ENCODE measurements at places on chromosomes 4 and X.

DNA sequence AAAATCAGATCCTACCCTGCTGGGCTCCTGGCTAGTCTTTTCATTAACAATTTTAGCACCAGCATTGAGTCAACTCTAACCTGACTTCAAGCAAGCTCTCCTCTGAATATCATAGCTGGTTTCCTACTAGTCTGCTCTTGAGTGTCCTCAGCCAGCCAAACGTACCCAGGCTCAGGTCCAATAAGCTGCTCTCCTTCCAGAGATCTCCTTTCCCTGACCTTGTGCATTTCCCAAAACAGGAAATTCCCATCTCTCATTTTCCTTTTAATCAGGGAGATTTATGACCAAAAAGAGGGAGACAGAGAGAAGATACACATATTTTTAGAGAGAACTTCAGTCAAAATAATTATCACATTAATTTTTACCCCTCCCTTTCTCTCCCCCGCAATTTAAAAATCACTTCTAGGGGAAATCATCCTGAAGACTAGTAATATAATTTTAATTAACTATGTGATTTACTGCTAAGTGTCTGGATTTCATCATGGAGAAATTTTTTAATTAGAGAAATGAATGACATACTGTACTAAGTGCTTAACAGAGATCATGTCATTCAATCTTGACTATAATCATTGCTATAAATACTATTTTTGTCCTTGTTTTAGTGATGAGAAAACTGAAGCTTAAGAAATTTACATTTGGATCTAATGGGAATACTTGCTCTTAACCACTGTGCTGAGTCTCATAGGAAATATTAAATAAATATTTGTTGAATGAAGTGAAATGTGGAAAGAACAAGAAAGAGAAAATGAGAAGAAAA is 421.7 kb upstream of the INTU start:
- DNase-seq = no peak

- no peak for DNase-seq
Measured at GRCh38 chr4:108533876-108534275, 86.5 kb upstream of the RPL34 start.

DNA sequence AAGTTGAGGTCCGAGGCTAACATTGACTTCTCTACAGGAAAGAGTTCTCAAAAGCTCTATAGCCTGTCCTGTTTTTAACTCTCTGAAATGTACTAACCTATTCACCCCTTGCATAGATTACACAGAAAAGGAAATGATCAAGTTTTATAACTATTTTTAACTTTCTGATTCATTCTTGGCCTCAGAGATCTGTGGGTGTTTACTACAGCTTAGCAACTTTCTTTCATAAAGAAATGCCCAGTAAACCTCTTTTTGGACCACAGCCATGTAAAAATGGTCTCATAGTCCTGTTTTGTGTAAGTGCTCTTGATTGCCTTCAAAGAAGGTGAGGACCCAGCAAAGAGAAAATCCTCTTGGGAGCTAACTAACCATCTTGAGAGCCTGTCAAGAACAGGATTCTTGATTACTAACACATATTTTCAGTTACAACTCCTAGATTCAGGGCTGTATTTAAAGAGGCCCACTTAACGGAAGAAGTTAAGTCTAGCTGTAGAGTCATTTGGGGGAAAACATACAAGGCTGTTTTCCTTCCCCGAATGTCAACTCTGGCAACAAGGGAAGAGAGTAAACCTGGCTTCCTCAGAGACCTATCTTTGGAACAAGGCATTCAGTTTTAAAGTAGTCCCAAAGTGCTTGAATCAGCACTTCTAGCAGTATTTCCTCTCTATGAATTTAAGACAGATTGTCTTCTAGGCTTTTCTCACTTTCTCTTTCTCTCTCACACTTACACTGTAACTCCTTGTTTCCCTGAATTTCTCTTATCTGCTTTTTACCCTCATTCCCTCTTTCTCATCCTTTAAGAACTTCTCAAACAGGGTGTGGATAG is 78.2 kb downstream of the IL21 start:
- no peak for DNase-seq

GRCh38 chr4:39635023-39635422 is 3.6 kb downstream of the SMIM14 start:
- DNase-seq = no peak

DNA sequence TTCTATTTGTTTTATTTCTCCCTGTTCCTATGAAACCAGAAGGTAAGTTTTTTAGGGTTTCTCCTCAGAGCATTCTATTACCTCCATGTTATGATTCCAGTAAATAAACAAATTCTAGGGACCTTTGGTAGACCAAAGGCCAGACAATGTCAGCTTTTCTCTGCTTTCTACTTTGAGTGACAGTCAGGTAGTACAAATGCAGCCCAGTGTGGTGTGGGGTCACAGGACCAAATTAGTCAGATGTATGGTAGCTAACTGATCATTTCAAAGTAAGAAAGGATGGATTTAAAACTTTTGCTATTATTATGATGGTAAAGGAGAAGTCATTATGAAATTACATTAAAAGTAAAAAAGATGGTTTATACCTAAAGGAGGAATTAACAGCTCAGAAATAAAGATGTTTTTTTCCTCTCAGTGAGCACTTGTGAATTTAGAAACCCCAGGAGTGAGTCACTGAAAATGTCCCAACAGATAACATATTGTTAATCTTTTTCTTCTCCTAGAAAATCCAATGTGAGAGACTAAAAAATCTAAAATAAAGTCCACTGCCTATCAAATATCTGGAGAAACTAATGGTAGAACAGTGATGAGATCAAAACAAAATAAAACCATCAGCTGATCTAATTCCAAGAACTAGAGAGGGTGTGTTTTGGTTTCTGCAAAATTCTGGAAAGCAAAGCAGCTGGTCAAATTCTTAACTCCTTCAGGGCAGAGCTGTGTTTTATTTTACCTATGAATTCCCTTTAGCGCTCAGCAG is 16.6 kb upstream of the KLHL2 start:
- no peak for DNase-seq

- DNase-seq = no peak
Measured at GRCh38 chrX:1480082-1480785, 27.5 kb upstream of the ASMTL start.

GRCh38 chr4:91345632-91346031 is 958.1 kb upstream of the GRID2 start:
- DNase-seq = no peak

DNA sequence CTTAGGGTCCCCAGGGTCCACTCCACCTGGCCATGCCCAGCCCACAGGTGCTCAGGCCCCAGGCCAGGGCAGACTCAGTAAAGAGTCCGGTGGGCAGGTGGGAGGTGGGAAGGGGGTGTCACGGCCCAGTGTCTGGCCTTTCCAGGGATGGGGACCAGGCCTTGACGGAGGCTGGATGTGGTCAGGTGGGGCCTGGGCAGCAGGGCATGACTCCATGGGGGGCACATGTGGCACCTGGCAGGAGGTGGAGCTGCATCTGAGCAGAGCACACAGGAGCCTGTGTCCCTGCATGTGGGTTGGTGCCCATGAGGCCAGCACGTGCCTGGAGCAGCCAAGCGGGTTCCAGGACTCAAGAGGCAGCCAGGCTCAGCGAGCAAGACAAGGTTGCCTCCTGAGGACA is 132.9 kb downstream of the FAM53A start:
- DNase-seq = no peak

DNA sequence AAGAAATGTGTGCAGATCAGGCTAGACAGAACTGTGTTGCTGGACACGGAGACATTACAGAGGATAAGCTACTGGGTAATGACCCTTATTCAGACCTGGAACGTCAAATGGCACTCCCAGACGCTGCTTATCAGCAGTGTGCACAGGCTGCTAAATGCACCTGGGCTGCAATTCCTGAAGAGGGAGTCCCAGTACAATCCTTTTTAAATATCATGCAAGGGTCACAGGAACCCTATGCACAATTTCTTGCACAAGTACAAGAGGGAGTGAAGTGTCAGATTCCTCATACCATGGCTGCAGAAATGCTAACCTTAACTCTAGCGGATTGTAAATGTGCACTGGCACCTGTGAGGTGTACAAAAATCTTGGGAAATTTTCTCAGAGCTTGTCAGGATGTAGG is 16.9 kb downstream of the SPIN2B start:
- DNase-seq = no peak

- no peak for DNase-seq
Measured at GRCh38 chrX:10831716-10832502, 211.5 kb upstream of the MID1 start.

GRCh38 chrX:39308126-39308525 is 506.9 kb downstream of the MID1IP1 start:
- DNase-seq = no peak

- DNase-seq = no peak
Measured at GRCh38 chrX:9866633-9867032, 80.4 kb downstream of the SHROOM2 start.

- DNase-seq = no peak
Measured at GRCh38 chr4:152565333-152565732, 29.4 kb upstream of the FBXW7 start.

DNA sequence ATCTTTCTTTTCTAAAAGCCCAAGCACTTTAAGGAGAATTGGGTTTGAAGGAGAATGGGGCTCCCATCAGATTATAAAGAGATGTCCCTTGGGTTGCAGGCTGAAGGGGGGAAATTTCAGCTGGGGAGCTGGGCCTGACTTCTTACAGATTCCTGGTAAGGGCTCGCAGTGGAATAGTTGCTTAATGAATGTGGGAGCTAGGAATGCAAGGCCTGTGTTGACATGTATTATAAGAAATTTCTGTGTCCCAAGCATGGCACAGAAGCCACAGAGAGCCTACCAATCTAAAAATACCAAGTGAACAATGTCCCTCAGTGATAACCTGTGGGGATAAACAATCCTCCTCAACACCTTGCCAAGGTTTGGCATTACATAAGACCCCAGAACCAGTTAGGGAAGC is 39.3 kb upstream of the WNK3 start:
- DNase-seq = no peak

DNA sequence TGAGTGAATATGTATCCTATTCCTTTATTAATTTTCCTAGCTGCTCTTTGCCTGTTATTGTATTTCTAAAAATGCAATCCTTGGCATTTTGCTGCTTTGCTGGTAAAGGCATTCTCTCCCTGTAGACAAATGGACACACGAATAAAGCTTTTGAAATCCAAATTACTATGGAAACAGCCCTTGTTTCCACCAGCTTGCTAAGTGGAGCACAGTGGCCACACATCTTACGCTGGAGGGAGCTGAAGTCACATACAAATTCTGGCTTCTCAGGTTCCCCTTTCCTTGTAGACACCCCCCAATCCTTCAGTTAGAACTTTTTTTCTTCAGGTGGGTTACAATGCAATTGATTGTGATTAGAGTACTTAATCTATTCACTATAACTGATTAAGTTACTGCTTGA is 66.2 kb downstream of the AGA start:
- DNase-seq = no peak

DNA sequence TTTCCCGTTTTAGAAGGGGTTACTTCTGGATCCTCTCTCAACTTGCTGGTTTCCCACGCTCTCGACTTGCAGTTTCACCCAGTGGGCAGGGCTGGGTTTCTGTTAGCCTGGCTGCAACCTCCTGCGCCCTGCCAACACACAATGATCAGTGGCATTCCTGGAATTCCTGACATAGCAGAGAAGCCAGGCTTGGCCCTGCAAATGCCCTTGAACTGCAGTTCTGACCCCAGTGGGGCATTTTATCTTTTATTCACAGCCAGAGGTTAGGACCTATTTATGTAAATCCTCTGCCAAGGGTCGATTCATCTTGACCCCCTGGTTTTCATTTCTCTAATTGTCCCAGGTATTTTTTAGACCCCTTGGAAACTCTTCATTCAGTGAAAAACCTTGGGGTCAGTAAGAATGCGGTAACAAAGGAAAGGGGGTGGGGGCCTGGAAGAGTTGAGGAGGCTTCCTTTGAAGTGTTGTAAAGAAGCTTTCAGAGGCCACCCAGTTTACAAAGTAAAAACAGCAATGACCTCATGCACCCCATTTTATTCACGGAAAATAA is 217.6 kb downstream of the ZNF674 start:
- no peak for DNase-seq

GRCh38 chrX:17553961-17554482 is 179.0 kb downstream of the NHS start:
- no peak for DNase-seq

GRCh38 chr4:16544251-16544721 is 318.0 kb upstream of the TAPT1 start:
- no peak for DNase-seq

- DNase-seq = no peak
Measured at GRCh38 chrX:12174358-12174757, 36.1 kb downstream of the FRMPD4 start.

DNA sequence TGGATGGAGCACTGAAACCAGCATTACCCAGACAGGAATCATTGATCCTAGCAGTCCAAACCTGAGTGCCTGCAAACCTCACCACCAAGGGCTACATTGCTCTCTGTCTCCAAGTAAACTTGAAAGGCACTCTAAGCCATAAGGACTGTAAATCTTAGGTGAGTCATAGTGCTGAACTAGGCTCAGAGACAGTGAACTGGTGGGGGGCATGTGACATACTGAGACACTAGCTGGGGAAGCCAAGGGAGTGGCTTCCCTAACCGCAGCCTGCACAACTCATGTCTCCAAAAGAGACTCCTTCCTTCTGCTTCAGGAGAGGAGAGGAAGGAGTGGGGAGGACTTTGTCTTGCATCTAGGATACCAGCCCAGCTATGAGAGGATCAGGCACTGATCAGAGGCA is 235.5 kb upstream of the ACTRT1 start:
- no peak for DNase-seq

- DNase-seq = peak; percentile 35
Measured at GRCh38 chr4:8739820-8740665, 131.6 kb downstream of the HMX1 start.

GRCh38 chr4:177562163-177562562 is 119.9 kb upstream of the AGA start:
- DNase-seq = no peak

DNA sequence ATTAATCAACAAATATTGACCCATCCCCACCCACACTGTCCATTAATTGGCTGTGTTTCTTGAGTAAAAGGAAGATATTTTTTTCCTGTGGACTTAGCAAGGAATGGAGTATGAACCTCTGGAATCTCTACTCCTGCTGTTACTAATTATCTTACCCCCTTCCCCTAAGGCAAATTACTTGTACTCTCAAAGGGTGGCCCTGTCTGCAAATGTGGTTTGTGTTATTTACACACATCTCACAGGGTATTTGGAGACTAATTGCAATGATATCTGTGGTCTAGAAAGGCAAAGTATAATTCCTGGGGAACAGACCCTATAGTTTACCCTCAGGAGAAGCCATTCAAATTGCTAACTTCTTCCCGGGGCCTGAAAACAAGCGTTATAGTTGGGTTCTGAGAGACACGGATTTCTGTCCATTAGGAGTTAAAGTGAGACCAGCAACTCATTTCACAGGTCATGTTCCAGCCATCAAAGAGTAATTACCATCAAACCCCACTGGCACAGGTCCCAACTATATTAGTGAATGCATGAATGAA is 133.0 kb upstream of the RASGEF1B start:
- no peak for DNase-seq

- DNase-seq = no peak
Measured at GRCh38 chr4:87077914-87078585, 142.4 kb downstream of the KLHL8 start.

GRCh38 chrX:110847334-110847733 is 51.7 kb upstream of the CHRDL1 start:
- DNase-seq = no peak

All from sciatic nerve (tissue), 2 donors.